SHP77 treated with DMSO at 0.1 percent for 48 hours (cell line): ENCODE measurements at places on chromosomes 11 and 22.
A peak's percentile ranks its signal among the peaks of the same experiment; 100 is the strongest.

GRCh38 chr11:125494974-125495725, 915 bp downstream of the FEZ1 start:
- no peak for DNase-seq

- no peak for DNase-seq
Measured at GRCh38 chr11:112558691-112559090, 298.0 kb upstream of the PLET1 start.

DNA sequence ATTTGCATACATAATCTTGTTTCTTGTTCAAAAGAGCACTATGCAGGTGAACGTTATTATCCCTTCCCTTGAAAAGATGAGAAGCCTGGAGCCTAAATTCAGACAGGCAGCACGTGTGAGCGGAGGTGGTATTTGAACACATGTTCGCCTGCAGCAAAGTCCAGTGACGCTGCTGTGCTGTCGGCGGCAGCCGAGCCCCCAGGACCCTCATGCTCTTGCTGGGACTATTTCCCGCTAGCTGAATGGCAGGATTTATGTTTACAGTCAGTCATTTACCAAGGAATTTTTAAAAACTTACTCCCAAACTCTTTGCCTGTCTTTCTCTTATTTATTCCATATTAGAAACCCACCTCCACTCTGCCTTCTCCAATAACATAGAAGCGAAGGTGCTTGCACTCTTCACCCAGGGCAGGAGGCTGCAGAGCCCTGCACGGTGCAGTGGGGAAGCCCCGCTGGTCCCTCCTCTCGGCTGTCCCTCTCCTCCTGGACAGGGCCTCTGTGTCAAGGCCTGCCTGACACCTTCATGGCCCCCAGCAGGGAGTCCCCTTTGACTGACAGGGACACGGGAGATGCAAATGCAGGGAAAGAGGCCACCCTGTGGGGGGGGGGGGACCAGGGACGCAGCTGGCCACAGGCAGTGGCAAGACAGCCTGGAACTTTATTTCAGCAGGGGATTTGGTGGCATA, 528.5 kb upstream of the B3GAT1 start:
- no peak for DNase-seq

- no peak for DNase-seq
Measured at GRCh38 chr11:78993802-78994430, 419.3 kb upstream of the NARS2 start.

DNA sequence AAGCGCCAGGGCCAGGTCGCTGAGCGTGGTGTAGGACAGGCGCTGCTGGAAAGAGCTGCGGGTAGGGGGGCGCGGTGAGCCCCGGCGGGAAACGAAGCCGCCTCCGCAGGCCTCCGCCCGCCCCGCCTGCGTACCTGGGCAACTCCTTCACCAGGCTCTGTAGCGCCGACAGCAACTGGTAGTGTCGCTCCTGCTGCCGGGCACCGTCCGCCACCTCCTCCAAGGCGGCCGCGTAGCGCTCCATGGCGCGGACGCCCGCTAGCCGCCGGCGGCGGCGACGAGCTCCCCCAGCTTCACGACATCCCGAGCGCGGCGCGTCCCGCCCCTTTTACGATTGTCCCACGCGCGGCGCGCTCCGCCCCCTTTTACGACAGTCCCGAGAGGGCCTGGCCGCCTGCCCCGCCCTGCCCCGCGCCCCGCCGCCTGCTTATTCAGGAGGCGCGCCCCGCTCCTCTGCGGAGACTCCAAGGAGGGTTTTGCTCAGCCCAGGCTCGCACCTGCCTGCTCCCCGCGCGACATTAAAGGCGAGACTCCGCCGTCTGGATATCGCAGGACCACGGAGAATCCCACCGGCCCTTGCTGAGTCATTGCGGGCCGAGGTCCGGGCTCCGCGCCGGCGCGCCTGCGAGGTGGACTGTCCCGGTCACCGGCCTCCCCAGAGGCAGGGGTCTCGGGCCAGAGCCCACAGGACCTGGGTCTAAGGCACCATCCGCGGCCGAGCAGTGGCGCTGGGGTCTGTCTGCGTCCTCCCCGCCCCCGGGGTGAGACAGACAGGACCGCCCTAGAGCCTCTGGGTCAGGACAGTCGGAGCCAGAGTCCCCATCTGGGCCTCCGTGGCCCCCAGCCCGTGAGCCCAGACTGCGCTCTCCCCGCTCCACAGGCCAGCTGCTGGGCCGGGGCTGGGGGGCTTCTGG, at the start of gene DGCR6L:
Gene DGCR6L (minus strand): TSS at position 316 of the 914 bp plus-strand sequence. CDS start 72 bp downstream, at position 244.
- peak; percentile 66 for DNase-seq

GRCh38 chr22:18095101-18095805, 15.4 kb upstream of the TUBA8 start:
- DNase-seq, result no peak

DNA sequence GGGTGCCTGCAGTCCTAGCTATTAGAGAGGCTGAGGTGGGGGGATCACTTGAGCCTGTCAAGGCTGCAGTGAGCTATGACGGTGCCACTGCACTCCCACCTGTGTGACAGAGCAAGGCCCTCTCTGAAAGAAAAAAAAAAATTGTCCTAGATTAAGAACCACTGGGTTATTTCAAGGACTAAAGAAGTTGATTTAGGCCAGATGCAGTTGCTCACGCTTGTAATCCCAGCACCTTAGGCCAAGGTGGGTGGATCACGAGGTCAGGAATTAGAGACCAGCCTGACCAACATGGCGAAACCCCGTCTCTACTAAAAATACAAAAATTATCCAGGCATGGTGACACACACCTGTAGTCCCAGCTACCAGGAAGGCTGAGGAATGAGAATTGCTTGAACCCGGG, 129.0 kb downstream of the MRTFA start:
- DNase-seq, result no peak

- no peak for DNase-seq
Measured at GRCh38 chr11:122697636-122698167, 42.2 kb downstream of the UBASH3B start.

DNA sequence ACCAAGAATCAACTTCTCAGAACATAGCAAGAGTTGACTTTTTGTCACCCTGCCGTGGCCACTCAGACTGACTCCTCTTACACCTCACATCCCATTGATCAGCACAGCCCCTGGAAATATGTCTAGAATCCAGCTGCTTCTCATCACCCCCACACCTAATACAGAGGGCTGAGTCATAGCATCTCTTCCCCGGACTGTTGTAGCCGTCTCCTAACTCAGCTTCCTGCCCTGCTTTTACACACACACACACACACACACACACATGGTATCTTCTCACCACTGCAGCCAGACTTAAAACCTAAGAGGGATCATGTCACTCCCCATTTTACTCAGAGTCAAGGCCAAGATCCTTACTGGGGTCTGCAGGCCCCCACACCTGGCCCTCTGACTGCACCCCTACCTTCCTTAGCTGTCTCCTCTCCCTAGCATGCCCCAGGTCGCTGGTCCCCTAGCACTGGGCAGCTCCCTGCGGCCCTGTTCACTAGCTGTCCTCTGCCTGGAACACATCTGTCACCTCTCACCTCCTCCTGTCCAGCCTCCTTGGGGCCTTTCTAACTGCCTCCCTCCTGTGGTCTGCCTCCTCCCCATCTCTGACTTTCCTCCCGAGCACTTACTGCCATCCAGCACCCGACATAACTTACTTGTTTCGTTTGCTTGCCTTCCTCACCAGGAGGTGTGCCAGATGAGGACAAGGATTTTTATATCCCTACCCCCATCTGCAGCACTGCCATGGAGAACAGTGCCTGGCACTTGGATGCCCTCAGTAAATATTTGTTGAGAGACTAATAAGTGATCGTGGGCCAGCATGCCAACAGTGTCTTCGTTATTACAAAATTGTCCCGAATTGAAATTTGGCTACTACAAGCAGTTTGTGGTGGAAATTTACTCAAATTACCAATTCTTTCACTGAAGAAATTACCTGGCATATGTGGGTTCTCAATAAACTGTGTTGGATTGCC, 61.9 kb downstream of the BMAL1 start:
- DNase-seq, result no peak

- peak; percentile 66 for DNase-seq
Measured at GRCh38 chr11:134372961-134373360, 39.1 kb downstream of the B3GAT1 start.

DNA sequence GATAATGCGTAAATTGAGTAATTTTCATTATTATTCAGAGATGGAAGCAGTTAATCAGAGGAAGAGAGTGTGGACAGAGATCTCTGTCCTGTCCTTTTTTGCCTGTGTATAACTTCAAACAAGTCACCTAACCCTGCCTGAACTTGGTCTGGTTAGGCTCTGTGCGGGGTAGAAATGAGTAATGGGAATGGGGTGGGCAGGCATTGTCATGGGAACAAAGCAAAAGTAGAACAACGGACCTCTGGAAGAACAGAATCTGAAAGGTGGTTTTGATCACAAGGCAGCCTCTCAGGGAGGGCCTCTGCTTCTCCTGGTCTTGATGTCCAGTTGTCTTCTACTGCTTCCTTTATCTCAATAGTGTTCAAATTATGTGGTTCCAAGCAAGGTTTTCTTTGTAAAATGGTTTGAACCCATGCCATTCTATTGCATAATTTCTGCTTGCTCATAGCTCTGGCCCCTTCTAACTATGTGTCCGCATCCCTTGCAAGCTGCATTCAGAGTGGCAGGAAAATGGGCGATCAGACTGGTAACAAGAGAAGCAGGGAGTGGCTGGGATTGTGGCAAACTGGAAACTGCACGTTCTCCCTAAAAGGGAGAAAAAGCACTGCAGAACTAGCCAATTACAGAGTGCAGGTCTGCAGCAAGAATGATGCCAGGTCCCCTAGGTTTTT, 76.1 kb downstream of the PRR5L start:
- no peak for DNase-seq

- peak; percentile 69 for DNase-seq
Measured at GRCh38 chr22:25488244-25489020, 76.0 kb upstream of the GRK3 start.

DNA sequence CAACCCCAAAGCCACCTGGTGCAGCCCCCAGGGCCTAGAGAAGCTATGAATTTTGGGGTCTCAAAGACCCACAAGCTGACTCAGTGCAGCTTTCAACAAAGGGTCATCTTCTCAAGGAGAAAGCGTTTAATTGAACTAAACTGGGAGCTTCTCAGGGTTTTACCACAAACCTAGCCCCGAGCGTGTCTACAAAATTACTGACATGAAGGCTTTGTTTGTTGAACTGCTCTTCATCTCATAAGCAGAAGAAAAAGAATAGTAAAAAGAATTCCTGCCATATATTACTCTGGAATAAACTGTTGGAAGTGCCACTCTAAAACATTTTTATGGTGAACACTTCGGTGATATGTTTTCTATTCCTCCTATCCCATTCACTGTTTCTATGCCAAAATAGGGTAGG, 50.8 kb upstream of the INCENP start:
- no peak for DNase-seq

GRCh38 chr11:128894286-128894681, 3.1 kb downstream of the KCNJ5 start:
- no peak for DNase-seq

GRCh38 chr11:13429836-13430235, 33.2 kb downstream of the BTBD10 start:
- no peak for DNase-seq

GRCh38 chr11:17077240-17077519, 287 bp downstream of the RPS13 start:
- DNase-seq, result no peak

DNA sequence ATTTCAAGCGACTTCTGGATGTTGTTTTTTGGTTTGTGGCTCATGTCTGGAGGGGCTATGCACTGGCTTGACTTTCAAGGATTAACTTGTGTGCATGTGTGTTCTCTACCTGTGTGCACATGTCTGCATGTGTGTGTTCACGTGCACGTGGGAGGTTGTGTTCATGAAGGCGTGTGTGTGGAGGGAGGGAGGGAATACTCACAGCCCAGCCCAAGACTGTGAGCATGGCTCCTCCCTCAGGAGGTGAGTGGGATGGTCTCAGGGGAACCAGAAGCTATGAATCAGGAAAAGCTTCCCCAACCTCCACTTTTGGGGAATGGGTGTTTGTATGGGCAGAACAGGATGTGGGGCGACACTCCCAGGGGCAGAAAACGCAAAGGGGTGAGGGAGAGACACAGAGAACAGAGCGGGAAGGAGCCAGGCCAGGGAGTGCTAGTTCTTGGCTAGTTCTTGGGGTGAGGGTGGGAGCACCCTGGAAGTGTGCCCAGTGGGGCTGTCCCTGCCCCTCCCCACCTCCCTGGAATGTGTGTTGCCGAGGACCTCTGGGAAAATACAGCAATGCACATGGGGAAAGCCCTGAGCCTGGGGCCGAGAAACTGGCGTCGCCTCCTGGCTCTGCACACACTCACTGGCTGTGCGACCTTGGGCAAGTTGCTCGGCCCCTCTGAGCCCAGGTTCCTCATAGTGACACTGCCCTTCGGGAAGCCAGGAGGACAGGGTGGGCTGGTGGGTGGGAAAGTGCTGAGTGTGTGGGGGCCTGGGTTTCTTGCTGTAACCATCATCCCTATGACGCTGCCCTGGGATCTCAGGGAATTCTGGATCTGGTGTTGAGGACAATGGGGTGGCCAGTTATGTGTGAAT, 16.9 kb upstream of the ALX4 start:
- DNase-seq, result no peak

GRCh38 chr11:76008474-76008873, 193.5 kb downstream of the UVRAG start:
- no peak for DNase-seq

DNA sequence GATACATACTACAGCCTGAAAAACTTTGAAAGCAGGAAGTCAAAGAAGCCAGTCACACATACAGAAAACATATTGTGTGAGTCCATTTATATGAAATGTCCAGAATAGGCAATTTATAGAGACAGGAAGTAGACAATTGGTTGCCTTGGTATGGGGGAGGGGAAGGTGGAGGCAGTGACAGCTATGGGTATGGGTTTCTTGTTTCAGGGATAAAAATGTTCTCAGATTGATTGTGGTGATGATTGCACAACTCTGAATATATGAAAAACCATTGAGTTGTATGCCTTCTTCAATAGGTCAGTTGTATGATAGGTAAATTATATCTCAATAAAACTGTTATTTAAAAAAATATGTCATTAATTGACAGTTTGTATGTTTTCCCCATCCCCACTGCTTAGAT, 137.6 kb downstream of the SNX19 start:
- no peak for DNase-seq

DNA sequence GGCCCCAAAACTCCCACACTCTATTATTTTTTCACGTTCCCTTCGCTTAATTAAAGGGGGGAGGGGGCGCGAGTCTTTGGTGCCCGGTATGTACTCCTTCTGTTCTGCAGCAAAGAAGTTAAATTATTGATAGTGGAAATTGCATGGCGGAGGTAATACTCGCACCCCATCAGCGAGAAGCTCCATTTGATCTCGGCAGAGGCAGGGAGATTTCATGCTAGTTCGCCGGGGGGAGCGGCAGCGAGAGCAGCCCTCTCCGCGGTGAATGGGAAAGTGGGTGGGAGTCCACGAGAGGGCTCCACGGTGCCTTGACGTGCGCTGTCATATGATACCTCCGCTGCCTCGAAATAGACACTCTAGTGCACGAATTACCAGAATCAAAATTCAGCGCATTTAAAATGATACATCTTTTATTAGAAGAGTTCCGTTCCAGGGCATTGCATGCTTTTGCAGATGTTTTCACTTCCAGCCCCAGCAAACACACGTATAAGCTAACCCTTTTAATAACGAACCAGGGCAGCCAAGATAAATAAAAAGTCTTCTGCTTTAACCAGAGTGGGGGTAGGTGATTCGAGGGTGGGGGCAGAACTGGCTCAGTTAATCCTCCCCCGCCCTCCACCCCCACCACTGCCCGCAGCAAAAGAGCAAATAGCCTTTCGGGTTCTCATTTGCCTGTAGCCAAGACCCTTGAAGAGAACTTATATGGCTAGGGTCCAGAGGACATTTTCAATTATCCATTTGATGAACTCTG, 1.3 kb upstream of the BDNF start:
- DNase-seq, result no peak

- no peak for DNase-seq
Measured at GRCh38 chr11:96620464-96621044, 230.7 kb downstream of the JRKL start.
